ENCODE measurements at places on chromosomes 12 and 14.

- no peak for DNase-seq
Observed at GRCh38 chr12:11580125-11580751, 69.2 kb upstream of the ETV6 start.

- no peak for DNase-seq
Observed at GRCh38 chr12:25253371-25254068, 2.8 kb upstream of the KRAS start.

GRCh38 chr12:11666131-11667050 is 16.9 kb downstream of the ETV6 start:
- no peak for DNase-seq

- DNase-seq, result no peak
Observed at GRCh38 chr12:130925666-130926015, 28.1 kb upstream of the ADGRD1 start.

DNA sequence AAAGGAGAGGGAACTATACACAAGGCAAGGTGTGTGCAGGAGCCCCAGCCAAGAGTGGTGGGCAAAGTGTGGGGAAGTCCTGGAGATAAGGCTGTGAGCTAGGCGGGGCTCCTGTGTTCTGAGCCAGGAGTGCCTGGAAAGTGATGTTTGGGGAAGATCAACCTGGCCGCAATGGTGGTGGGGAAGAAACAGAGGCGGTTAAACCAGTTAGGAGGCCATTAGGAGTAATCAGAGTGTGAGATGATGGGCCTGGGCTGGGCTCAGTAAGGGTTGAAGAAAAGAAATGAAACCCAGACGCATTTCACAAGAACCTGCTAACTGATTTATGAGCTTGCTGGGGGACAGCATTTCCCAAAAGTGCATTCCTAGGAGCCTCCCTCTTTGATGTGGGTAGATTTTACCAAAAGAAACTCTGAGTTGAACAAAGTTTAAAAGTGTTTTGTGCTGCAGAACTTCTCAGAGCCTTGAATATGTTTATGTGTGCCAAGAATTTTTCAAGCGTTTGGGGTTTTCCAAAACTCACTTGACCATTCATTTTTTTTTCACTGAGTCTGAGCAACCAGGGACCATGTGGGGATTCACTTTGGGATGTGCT is 34.2 kb upstream of the LRP1-AS start:
- no peak for DNase-seq

GRCh38 chr12:116821291-116821690 is 60.0 kb downstream of the HRK start:
- DNase-seq, result no peak

DNA sequence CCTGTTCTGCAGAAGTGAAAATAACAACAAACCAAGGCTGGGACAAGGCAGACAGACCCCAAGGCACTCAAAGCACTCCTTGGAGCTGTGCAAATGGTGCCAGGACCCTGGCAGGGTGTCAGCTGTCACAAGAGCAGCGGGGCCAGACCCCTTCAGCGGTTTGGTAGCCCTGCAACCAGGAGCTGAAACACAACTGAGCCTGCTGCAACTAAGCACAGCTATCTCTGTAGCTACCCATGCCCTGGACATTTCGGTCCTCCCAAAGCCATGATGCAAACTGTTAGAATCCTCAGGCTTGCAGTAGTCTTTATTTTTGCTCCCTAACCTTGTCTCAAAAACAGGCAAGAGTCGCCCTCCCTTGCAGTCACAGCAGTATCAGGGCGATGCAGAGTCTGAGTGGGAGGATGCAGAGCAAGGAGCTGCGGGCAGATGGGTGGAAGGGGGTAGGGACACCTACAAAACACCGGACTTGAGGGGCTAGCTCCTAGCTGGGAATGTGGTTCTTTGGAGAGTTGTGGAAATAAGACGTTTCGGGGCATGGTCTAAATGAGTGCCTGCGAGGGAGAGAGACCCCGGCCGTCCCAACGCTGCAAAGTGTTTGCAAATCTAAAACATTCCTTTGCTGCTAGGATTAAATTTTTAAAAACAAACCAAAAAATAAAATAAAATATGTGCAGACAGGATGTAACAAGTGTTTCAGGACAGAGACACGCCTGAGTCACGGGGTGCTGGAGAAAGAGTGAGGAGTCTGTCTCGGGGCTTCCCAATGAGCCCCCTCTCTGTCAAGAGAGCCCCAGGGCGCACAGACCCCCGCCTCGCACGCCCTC is 1.0 kb downstream of the NUAK1 start:
- no peak for DNase-seq

GRCh38 chr12:1805441-1806081 is 14.8 kb upstream of the LRTM2 start:
- no peak for DNase-seq

GRCh38 chr12:78183824-78184223 is 353.1 kb downstream of the NAV3 start:
- no peak for DNase-seq

DNA sequence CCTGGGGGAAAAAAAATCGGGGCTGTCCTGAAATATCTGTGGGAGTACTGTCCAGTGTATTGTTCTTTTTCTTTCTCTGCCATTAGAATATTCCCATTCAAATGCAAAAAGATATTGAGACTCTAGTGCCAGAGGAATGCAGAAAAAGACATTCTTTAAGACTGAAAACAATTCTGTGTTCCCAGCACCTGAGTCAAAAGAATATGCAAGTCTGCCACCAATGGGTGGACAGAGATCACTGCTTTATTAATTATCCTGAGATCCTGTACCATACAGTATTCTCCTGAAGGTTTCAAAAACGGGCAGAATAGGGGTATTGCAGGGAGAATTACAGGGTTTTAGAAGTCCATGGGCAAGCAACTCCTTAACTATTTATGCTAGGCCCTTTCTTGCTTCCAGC is 361.8 kb downstream of the C12orf50 start:
- DNase-seq, result no peak

GRCh38 chr14:97902630-97903029 is 1105.4 kb downstream of the VRK1 start:
- no peak for DNase-seq

DNA sequence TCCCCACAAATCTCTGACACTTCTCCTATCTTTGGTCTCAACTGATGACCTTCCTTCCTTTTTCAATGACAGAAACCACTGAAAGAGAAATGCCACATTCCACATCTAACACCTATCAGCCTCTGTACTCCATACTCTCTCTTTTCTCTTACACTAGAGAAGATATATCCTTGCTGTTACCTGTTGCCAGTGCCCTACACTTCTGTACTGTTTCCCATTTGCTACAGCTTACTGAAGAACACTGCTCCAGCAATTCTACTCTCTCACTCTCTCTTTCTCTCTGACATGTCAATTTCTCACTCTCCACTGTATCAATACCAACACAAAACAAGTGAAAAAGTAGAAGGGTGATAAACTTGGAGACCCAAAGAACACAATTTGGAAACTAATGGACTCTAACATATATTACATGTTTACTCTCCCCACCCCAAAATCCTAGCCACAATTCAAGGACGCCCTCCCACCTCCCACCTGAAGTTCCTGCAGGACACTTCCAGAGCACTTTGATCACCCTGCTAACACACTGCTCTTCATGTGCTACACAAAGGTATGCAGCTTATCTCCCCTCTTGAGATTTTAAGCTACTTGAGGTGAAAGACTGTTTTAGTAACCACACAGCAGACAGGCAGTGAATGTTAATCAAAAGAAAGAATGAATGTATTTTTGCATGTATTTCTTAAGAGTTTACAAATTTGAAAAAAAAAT is 95.0 kb downstream of the MED13L start:
- DNase-seq, result no peak

DNA sequence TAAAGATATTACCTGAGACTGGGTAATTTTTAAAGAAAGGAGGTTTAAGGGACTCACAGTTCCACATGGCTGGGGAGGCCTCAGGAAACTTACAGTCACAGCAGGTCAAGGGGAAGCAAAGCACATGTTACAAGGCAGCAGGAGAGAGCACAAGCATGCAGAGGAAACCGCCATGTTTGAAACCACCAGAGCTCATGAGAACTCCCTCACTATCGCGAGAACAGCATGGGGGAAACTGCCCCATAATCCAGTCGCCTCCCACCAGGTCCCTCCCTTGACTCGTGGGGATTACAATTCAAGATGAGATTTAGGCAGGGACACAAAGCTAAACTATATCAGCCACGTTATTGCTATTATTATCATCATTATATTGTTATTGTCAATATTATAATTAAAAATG is 138.7 kb downstream of the RIMBP2 start:
- DNase-seq, result no peak

- no peak for DNase-seq
Observed at GRCh38 chr14:105497671-105498429, 6.8 kb downstream of the TEDC1 start.

- DNase-seq, result no peak
Observed at GRCh38 chr14:36707570-36707969, 45.9 kb downstream of the PAX9 start.

GRCh38 chr14:68611599-68611998 is 181.3 kb downstream of the ZFP36L1 start:
- DNase-seq, result no peak

DNA sequence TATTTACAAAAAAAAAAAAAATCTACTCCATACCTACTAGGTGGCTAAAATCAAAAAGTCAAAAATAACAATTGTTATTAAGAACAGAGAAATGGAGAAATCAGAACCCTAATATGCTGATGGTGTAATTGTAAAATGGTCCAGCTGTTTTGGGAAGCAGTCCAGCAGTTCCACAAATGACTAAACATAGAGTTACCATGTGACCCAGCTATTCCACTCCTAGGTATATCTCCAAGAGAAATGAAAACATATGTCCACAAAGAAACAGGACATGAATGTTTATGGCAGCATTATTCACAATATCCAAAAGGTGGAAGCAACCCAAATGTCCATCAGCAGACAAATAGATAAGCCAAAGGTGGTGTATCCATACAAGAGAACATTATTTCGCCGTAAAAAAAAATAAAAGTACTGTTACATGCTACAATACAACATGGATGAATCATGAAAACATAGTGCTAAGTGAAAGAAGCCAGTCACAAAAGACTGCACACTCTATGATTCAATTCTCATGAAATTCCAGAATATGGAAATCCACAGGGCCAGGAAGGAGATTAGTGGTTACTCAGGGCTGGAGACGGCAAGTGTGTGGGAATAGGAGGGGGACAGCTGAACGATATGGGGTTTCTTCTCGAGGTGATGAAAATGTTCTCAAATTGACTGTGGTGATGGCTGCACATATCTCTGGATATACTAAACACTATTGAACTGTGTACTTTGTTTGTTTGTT is 9.1 kb upstream of the DPF3 start:
- DNase-seq, result no peak

- peak; percentile 82 for DNase-seq
Observed at GRCh38 chr12:120710031-120710804, at the start of gene UNC119B. TSS of gene UNC119B (plus strand) at chr12:120710458. CDS start at chr12:120710475, 17 bp downstream.

DNA sequence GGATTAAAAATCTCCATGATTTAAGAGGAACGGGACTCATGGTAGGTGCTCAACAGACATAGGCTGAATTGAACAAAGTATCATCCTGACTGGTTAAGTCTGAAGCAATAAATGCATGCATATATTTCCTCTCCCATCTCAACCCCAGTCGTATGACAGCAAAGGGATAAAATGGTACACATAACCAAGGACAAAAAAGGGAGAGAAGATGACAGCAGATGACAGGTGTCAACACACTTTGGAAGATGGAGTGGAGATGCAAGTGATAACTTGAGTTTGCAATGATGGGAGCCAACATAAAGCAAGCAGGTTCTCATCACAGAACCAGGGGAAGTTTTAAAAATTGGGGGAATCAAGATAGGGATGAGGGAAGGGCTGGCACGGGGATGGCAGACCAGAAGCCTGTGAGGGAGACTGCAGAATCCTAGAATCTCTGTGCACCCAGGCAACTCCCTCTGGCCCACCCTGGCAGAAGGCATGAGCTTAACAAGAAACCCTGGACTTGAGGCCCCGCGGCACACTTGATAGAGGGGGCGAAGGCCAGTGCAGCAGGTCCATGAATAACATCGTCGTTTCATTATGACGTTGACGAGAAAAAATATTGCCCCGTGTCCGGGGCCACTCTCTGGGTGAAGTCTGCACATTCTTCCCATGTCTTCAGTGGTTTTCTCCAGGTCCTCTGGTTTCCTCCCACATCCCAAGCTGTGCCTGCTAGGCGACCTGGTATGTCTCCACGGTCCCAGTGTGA is 5.0 kb downstream of the C1RL start:
- no peak for DNase-seq

DNA sequence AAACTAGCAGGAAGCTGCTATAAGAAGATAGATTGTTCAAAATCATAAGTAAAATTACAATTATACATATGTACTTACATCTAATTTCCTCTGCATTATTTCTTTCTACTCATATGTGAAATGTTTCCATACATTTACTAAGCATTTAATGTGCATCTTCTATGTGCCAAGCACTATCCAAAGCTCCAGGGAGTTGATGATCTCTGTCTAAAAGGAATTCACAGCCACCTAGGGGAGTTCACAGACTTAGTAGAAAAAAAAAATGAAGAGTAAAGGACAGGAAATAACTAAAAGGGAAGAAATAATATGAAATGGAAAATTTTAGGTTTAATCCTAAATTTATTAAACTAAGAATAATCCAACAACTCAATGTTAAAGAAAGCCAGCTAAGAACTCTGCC is 91.7 kb downstream of the EFCAB11 start:
- DNase-seq, result no peak

GRCh38 chr14:72682188-72682587 is 211.7 kb downstream of the DPF3 start:
- DNase-seq, result no peak

DNA sequence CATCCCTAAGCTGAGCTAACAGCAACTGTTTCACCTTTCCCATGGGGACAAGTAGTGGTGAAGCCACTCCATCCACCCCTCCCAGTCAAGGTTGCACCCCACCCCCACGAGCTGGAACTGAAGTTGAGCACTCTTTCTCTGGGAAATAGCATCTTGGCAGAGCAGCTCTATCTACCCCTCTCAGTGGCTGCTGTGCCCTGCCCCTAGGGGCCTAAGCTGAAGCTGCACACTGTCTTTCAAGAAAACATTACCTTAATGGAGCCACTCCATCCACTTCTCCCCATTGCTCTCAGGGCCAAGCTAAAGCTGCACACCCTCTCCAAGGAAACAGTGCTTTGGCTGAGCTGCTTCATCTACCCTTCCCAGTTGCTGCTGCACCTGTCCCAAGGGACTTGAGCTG is 170.6 kb upstream of the CCDC196 start:
- no peak for DNase-seq

- DNase-seq, result no peak
Observed at GRCh38 chr14:97350415-97350814, 553.2 kb downstream of the VRK1 start.

- no peak for DNase-seq
Observed at GRCh38 chr14:21997300-21997699, 323.7 kb upstream of the OR4E1 start.
